Keratinocyte (primary cell): ENCODE measurements at places on chromosomes 3 and 15.

- H3K36me3 ChIP-seq, result no peaks in the 10 kb centered on the region
- H3K27me3 ChIP-seq, result no peaks in the 10 kb centered on the region
- peaks cover 11% of the 10 kb centered on the region for H3K4me1 ChIP-seq
- DNase-seq, result no peak
- no peak overlapping the region for H3K27ac ChIP-seq
- H3K4me3 ChIP-seq, result peak overlapping the region; percentile 79
Measured at GRCh38 chr3:61562721-61563312, 1.4 kb downstream of the PTPRG start.

DNA sequence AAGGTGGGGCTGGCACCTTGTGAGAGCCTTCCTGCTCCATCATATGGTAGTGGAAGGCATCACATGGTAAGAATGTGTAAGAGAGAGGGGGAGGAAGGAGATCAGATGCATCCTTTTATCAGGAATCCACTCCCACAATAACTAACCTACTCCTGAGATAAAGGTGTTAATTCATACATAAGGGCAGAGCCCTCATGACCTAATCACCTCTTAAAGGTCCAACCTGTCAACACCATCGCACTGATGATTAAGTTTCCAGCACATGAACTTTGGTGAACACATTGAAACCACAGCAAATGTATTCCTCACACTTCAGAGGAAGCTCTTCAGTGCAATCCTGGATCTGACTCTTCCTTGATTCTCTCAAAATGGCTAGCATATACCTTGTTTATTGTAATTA is 55.4 kb downstream of the PLSCR2 start:
- H3K4me1 ChIP-seq, result no peaks in the 10 kb centered on the region
- no peaks in the 10 kb centered on the region for H3K36me3 ChIP-seq
- no peak for DNase-seq
- no peak overlapping the region for H3K27ac ChIP-seq

DNA sequence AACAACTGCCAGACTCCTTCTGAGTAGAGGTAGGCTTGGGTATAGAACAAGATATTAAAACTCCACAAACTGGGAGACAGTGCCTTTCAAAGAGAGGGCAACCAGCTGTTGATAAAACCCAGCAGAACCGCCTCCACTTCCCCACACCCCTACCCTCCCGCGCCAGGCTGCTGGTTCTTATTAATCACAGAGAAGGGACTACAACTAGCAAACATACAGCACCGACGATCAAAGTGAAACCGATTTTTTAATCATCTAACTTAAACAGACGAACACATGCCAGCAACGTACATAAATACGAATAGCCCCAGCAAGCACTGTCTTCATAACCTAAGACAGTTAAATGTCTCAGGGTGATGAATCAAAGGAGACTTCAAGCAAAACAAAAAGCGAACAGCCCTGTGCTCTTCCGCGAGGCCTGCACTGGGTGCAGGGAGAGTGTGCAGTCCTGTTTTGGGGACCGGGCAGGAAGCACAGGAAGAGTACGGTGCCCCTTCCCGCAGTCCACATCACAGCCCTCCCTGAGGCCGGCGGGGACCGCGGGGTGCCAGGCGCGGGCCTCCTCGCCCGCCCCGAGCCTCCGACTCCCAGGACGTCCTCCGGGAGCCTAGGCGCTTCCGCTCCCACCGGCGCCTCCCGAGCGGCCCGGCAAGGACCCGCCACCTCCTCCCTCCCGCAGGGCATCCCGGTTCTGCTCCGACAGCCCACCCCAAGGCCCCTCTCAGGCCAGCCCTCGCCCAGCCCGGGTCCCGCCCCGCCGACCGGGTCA is 75.1 kb upstream of the VGLL4 start:
- peaks cover 42% of the 10 kb centered on the region for H3K4me1 ChIP-seq
- no peaks in the 10 kb centered on the region for H3K27me3 ChIP-seq

- H3K27ac ChIP-seq, result no peak overlapping the region
- no peaks in the 10 kb centered on the region for H3K36me3 ChIP-seq
- DNase-seq, result no peak
- no peak overlapping the region for H3K4me3 ChIP-seq
- H3K27me3 ChIP-seq, result no peaks in the 10 kb centered on the region
Measured at GRCh38 chr3:55505776-55506175, 18.7 kb upstream of the WNT5A start.

- no peaks in the 10 kb centered on the region for H3K27me3 ChIP-seq
- H3K36me3 ChIP-seq, result no peaks in the 10 kb centered on the region
- no peak overlapping the region for H3K27ac ChIP-seq
- H3K4me1 ChIP-seq, result no peaks in the 10 kb centered on the region
- DNase-seq, result no peak
Measured at GRCh38 chr3:4816306-4816705, 162.9 kb upstream of the BHLHE40 start.

GRCh38 chr3:151609491-151609890 is 124.2 kb upstream of the AADACL2 start:
- DNase-seq, result no peak
- no peak overlapping the region for H3K4me3 ChIP-seq
- no peaks in the 10 kb centered on the region for H3K4me1 ChIP-seq

GRCh38 chr3:52930748-52931147 is 33.4 kb upstream of the STIMATE start:
- no peaks in the 10 kb centered on the region for H3K27me3 ChIP-seq
- H3K27ac ChIP-seq, result no peak overlapping the region
- no peak for DNase-seq

DNA sequence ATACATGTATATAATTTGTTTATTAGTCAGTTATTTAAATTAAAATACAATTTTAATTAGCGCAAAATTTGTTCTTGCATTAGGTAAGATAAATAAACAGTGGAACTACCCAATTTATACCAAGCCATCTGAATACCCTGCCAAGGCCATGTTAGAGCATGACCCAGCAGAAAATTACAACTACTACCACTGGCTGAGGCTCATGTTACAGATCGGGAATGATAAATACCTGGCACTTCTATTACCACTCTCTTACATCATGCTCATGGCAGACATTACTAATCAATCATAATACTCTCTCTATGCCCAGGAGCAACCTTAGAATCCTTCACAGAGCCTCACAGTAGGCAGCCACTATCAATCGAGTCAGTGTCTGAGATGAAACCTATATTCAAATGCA is 21.2 kb upstream of the LMOD3 start:
- H3K4me3 ChIP-seq, result no peak overlapping the region
- peak overlapping the region; percentile 43 for H3K27ac ChIP-seq
- peaks cover 4% of the 10 kb centered on the region for H3K27me3 ChIP-seq
- no peaks in the 10 kb centered on the region for H3K36me3 ChIP-seq

- H3K27ac ChIP-seq, result no peak overlapping the region
- no peak for DNase-seq
- no peaks in the 10 kb centered on the region for H3K36me3 ChIP-seq
- no peaks in the 10 kb centered on the region for H3K4me1 ChIP-seq
- H3K27me3 ChIP-seq, result peaks cover 9% of the 10 kb centered on the region
- no peak overlapping the region for H3K4me3 ChIP-seq
Measured at GRCh38 chr15:77599899-77600298, 32.8 kb downstream of the LINGO1 start.

- no peak overlapping the region for H3K27ac ChIP-seq
- H3K4me3 ChIP-seq, result no peak overlapping the region
- H3K4me1 ChIP-seq, result no peaks in the 10 kb centered on the region
- DNase-seq, result no peak
Measured at GRCh38 chr15:38174691-38175090, 77.9 kb upstream of the SPRED1 start.

DNA sequence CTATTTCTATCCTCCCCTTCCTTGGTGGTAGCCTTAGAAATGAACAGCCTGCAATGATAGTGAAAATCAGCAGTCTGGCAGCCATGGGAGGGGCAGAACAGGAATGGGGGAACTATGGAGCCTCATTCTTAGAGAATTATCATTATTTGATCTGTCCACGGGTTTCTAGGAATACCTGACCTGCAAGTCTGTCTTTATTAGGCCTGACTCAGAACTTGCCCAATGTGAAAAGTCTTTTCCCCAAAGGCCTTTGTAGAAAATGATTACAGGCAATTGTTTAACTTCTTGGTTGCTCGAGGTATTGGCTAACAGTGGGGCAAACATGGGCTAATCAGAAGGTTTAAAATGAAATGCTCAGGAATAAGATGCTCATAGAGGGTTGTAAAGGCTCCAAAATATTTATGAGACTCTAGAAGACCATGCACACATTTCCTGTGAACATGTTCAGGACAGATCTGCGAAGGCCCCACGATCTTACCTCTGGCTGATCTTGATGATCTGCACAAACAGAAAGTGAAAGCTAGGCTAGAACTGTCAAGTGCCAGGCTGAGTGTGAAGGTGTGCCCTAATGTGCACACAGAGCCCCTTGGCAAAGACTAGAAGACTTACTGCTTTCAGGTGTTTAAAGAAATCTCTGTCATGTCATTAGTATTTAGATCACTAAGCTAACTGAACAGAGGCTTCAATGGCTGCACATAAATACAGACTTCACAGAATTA is 39.6 kb upstream of the LAMP3 start:
- no peak overlapping the region for H3K4me3 ChIP-seq
- no peaks in the 10 kb centered on the region for H3K36me3 ChIP-seq
- no peaks in the 10 kb centered on the region for H3K4me1 ChIP-seq

- peaks cover 6% of the 10 kb centered on the region for H3K4me1 ChIP-seq
- no peaks in the 10 kb centered on the region for H3K27me3 ChIP-seq
- H3K4me3 ChIP-seq, result peak overlapping the region; percentile 65
- H3K27ac ChIP-seq, result no peak overlapping the region
- H3K36me3 ChIP-seq, result no peaks in the 10 kb centered on the region
Measured at GRCh38 chr15:57306944-57307411, 69.3 kb upstream of the CGNL1 start.

- no peak for DNase-seq
- H3K4me3 ChIP-seq, result no peak overlapping the region
- no peaks in the 10 kb centered on the region for H3K4me1 ChIP-seq
- no peaks in the 10 kb centered on the region for H3K36me3 ChIP-seq
- H3K27me3 ChIP-seq, result peaks cover 21% of the 10 kb centered on the region
- H3K27ac ChIP-seq, result no peak overlapping the region
Measured at GRCh38 chr15:68371851-68372250, 60.1 kb downstream of the ITGA11 start.

- no peak for DNase-seq
- no peaks in the 10 kb centered on the region for H3K27me3 ChIP-seq
- H3K4me1 ChIP-seq, result no peaks in the 10 kb centered on the region
- no peak overlapping the region for H3K4me3 ChIP-seq
Measured at GRCh38 chr3:145144361-145144760, 1016.6 kb downstream of the PLOD2 start.

- DNase-seq, result no peak
- H3K27ac ChIP-seq, result no peak overlapping the region
- H3K27me3 ChIP-seq, result no peaks in the 10 kb centered on the region
- H3K36me3 ChIP-seq, result no peaks in the 10 kb centered on the region
- H3K4me1 ChIP-seq, result peaks cover 11% of the 10 kb centered on the region
Measured at GRCh38 chr3:184717399-184717983, 5.6 kb upstream of the MAGEF1 start.

- H3K4me3 ChIP-seq, result no peak overlapping the region
- no peak for DNase-seq
- H3K36me3 ChIP-seq, result no peaks in the 10 kb centered on the region
- H3K27me3 ChIP-seq, result peaks cover 57% of the 10 kb centered on the region
- H3K27ac ChIP-seq, result no peak overlapping the region
Measured at GRCh38 chr15:74124759-74125158, 5.6 kb upstream of the ISLR2 start.

- DNase-seq, result no peak
- no peak overlapping the region for H3K27ac ChIP-seq
- H3K4me3 ChIP-seq, result no peak overlapping the region
- H3K4me1 ChIP-seq, result no peaks in the 10 kb centered on the region
- no peaks in the 10 kb centered on the region for H3K36me3 ChIP-seq
Measured at GRCh38 chr3:103906304-103906703, 1460.4 kb upstream of the ALCAM start.

- H3K4me3 ChIP-seq, result no peak overlapping the region
- H3K27ac ChIP-seq, result no peak overlapping the region
- H3K27me3 ChIP-seq, result no peaks in the 10 kb centered on the region
- peaks cover 34% of the 10 kb centered on the region for H3K4me1 ChIP-seq
- no peak for DNase-seq
- no peaks in the 10 kb centered on the region for H3K36me3 ChIP-seq
Measured at GRCh38 chr3:45592405-45592804, 2.1 kb upstream of the LIMD1 start.

GRCh38 chr15:84103345-84103744 is 132.2 kb upstream of the GOLGA6L4 start:
- DNase-seq, result no peak
- H3K4me3 ChIP-seq, result no peak overlapping the region
- H3K27me3 ChIP-seq, result no peaks in the 10 kb centered on the region
- no peaks in the 10 kb centered on the region for H3K36me3 ChIP-seq
- H3K4me1 ChIP-seq, result no peaks in the 10 kb centered on the region

- H3K27ac ChIP-seq, result peak overlapping the region; percentile 90
- no peaks in the 10 kb centered on the region for H3K36me3 ChIP-seq
- no peaks in the 10 kb centered on the region for H3K27me3 ChIP-seq
- H3K4me1 ChIP-seq, result peaks cover 58% of the 10 kb centered on the region
- peak; percentile 71 for DNase-seq
- peak overlapping the region; percentile 11 for H3K4me3 ChIP-seq
Measured at GRCh38 chr3:113231827-113232253, 20.5 kb downstream of the BOC start.

GRCh38 chr3:163722405-163722804 is 1355.9 kb downstream of the SI start:
- H3K27me3 ChIP-seq, result no peaks in the 10 kb centered on the region
- no peak overlapping the region for H3K4me3 ChIP-seq
- H3K27ac ChIP-seq, result no peak overlapping the region
- no peaks in the 10 kb centered on the region for H3K4me1 ChIP-seq
- no peak for DNase-seq
